MCF 10A (cell line): ENCODE measurements at places on chromosomes 4 and X.
A peak's percentile ranks its signal among the peaks of the same experiment; 100 is the strongest.

DNA sequence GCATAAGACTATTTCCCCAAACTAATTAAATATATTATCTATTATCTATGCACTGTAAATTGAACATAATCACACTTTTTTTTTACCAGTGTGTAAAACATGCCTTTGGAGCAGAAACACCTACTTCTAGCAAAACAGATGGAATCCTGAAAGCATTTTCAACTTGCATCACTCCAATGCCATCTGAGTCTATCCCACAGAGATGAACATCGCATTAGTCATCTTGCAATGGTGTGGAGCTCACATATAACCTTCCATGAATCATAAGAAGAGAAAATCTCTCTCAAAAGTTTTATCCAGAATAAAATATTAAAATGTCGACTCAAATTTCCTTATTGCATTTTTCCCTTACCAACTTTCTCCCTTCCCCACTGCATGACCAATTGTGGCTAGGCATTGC is 406.7 kb upstream of the ACTRT1 start:
- peak; percentile 63 for DNase-seq

- DNase-seq: no peak
Observed at GRCh38 chr4:121739575-121739974, 25.4 kb downstream of the SMIM43 start.

DNA sequence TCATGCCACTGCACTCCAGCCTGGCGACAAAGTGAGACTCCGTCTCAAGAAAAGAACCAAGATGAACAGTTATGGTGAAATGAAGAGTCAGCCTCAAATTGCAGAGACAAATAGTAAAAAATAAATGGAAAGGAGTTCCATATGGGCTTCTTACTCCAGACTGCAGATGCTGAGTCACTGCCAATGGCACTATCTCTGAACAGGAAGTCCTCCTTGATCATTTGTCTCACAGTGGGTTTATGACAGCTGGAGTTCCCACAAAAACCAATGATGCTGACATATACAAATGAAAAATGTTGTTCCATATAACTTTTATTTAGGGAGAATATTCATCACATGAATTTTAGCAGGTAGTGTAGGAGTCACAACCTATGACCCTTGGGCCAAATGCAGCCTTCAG is 631.6 kb downstream of the PCDH18 start:
- no peak for DNase-seq

- DNase-seq: no peak
Observed at GRCh38 chrX:152930516-152930915, 32.6 kb downstream of the ZNF185 start.

DNA sequence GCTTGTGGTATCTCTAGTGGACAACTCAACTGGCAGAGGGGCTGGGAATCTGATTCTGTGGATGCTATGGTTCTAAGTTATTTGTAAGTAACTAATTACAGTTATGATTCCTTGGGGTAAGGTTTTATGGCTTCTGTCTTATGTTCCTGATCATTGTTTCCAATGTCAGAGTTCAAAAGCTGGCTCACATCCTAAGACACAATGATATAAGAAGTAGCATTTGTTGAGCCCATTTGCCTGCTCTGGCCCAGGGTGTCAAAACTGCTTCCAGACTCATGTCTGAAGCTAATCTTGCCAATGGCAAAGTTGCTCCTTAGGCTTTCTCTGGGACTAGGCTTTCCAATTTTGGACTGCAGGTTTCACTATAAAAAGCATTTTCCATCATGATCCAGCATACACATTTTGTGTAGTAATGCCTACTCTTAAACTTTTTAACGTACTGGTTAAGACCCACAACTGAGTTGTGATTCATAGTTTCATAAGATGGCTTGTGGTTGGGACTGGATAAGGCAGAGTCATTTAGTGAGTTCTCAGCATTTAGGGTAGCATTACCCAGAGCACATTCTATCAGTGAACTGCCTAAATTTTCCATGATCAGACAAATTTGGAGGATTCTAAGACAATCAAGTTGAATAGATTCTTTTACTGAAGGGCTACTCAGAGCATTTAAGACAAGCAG is 50.0 kb downstream of the CCNI start:
- no peak for DNase-seq

DNA sequence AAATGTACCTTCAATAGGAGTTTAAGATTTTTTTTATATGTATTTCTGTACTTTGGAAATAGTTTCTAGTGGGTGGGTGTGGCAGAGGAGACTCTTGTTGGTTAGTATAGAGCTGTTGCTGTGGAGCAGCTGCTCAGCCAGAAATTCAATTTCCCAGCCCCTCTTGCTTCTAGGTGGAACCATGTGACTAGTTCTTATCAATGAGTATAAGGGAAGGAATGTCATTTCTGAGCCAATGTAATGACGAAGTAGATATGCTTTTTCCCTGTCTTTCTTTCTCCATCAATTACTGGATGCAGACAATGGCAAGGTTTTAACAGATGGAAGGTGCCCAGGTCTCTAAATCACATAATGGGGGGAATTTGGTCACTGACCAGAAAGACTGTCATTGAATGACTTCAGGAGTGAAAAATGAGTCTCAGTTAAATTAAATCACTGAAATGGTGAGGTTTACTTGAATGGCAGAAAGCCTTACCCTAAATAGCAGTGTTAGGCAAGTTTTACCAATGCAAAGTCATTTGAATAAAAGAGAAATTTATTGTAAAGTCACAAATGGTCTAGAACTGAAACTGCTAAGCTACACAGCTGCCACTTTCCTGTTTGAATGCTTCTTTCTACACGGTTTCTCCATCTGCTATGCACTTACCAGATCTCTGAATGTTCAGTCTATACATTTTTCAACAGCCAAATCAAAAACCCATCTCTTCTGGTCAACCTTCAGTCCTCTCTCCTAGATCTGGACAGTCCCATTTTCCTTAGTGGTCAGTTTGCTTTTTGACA is 795.4 kb upstream of the MAGEB2 start:
- no peak for DNase-seq

DNA sequence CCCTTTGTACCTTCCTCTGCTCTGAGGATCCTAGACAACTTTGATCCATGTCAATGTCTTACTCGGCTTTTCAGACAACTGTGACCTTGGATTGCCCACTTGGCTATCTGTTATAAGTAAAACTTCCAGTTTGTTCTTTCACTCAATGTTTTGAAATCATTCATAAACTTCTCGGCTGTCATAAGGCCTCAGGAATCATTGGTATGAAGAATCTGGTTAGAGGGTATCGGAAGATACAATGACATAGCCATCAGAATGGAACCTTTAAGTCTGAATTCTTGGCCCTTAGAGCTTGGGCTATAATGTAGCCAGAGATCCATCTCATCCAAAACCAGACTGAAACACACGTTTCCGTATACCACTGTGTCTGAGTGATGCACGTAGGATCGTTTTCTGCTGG is 59.0 kb upstream of the WDR1 start:
- DNase-seq: no peak

DNA sequence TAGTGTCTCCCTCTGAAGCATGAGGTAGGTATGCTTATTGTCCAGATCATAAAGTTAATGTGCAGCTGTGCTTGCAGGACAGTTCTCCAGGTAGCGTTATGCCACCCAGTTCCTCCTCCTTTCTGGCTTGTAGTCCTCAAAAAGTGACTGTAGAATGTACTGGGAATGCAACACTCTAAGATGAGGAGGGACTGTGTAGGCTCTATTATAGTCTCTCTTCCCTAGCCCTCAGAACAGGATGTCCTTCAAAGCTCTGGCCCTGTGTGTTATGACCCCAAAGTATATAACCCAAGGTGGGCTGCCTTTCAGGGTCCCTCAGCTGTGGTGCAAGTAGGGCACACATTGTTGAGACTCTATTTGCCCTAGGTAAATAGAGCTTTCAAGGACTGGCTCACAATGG is 20.8 kb upstream of the MANBA start:
- no peak for DNase-seq

DNA sequence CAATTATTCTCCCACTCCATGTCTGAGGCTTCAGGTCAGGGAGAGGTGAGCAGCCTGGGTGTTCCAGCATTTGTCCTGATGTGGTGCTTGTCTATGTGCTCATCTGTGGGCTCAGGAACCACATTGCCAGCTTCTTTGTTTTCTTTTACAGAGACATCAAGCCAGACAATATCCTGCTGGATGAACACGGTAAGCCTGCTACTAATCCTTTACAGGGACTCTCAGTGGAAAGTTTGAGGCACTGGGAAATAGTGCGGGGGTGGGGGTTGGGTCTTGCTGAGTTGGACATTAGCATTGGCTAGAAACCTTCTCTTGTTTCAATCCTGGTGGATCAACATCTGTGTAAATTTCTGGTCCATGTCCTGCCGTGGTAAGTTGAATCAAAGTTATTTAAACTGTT is 310.3 kb downstream of the EVC2 start:
- no peak for DNase-seq

- DNase-seq: no peak
Observed at GRCh38 chr4:183260491-183261151, 59.5 kb downstream of the CLDN22 start.
